ENCODE measurements at places on chromosomes 2 and 18.

DNA sequence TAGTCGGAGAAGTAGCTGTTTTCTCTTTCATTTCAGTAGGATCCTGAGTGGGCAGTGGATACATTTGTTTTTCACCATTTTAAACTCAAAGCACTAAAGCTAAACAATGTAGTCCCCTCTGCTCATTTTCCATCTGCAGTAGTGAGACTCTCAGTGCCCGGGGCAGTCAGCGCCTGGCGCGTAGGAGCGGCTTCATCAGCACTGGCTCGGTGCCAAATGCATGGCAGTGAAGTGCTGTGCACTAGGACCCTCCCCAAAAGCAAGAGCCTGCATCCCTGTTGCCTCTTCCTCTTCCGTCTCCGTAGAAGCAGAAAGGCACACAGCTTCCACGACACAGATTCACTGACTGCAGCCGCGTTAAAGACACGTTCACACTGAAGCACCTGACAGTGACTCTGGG is 19.0 kb upstream of the ESPNL start:
- DNase-seq, result no peak

- no peak for DNase-seq
Observed at GRCh38 chr2:196449083-196449482, 190.4 kb upstream of the CCDC150 start.

- peak; percentile 26 for DNase-seq
Observed at GRCh38 chr18:7452331-7452730, 114.8 kb upstream of the PTPRM start.

DNA sequence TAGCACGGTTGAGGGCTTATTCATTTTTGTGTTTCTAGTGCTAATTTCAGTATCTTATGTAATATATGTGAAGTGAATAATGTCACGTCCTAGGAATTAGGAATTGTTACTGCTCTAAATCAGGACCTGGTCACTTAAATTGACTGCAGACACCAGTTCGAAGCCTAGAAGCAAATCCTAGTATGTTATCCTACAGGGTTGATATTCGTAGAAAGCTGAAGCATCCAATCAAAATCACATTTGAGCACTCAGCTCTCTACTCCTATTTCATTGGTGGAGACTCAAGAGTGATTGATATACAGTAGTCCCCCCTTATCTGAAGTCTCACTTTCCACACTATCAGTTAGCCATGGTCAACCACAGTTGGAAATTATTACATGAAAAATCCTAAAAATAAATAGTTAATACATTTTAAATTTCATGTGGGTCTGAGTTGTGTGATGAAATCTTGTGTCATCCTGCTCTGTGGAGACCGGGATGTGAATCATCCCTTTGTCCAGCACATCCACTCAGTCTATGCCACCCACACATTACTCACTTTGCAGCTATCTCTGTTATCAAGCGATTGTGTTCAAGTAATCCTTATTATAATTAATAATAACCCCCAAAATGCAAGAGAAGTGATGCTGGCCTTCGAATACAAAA is 35.2 kb upstream of the SCN9A start:
- peak; percentile 70 for DNase-seq

DNA sequence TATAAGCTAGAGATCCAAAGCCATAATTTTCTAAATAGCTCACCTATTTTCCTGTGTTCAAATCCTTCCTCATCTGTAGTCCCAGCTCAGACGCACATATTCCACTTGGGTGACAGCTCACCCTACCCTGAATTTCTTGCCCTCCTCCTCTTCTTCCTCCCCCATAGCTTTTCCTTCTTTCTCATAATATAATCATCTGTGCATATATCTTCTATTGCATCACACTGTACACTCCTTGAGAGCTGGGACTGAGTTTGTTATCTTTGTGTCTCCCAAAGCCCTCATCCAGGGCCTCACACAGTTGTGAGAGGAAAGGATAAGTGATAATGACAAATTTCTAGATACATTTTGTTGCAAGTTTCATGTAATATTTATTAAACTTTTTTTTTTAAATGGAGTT is 55.9 kb upstream of the RTN4 start:
- no peak for DNase-seq

GRCh38 chr2:44852594-44852993 is 88.9 kb upstream of the SIX3 start:
- no peak for DNase-seq

- peak; percentile 22 for DNase-seq
Observed at GRCh38 chr2:161983866-161984265, 90.1 kb downstream of the DPP4 start.

- DNase-seq, result no peak
Observed at GRCh38 chr2:131055169-131056065, 37.8 kb downstream of the FAM168B start.

DNA sequence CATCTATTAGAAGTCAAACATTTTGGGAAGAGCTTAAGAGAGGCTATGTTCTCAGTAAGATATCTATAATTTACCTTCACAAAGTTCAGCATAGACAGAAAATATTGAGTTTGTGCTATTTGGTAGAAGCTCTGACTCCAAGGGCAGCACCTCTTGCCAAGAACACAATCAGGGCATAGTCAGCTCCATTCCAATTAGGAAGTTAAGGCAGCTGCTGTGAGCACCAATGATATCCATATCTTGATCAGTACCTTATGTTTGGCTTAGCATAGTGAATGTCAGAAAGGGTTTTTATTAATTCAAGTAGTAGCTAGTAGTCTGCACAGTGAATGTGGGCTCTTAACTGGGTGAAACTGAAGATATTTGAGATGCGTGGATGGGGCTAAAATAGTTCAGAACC is 86.4 kb upstream of the SPRED2 start:
- DNase-seq, result no peak

All from MG63 (cell line).